ENCODE measurements at places on chromosomes 16 and 17. TPM values are rescaled to one million over a fixed set of nuclear protein-coding genes. Genes with fewer than 3 reads are reported as not detected.

GRCh38 chr16:19518388-19518787 lies 3.5 kb downstream of the GDE1 start:
- peaks cover 26% of the 10 kb centered on the region for H3K4me1 ChIP-seq
- H3K27me3 ChIP-seq = no peaks in the 10 kb centered on the region
- H3K27ac ChIP-seq = no peak overlapping the region

DNA sequence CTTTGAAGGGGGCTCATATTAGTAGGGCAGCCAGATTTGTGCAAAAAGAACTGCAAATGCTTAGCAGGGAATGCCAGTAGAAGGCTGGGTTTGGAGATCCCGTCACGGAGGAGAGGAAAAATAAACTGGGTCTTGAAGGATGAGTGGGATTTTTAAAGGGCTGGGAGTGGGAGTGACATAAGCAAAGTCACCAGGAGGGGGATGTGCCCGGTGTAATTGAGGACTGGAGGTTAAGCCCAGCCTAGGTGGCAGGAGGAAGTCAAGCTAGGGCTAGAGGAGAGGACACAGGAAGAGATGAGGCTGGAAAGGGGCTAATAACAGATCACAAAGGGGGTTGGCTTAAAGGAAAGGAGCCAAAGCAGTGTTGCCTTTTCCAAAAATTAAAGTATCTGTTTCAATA lies 23.2 kb upstream of the LONP2 start:
- no peak for DNase-seq
- no peaks in the 10 kb centered on the region for H3K27me3 ChIP-seq

DNA sequence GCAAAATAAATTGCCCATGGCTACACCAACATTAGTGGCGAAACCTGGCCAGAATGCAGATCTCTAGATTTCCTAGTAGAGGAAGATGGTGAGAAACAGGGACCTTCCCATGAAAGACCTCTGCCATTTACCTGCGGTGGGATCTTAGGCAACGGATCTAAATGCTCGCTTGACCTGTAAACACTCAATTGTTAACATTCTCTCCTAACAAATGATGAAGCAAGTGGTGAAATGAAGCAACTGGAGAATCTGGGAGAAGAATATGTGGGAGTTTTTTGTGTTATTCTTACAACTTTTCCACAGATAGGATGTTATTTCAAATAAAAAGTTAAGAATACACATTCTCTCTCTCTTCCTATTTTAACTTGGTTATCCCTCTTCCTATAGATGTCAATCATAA lies 56.6 kb downstream of the SMG6 start:
- no peak overlapping the region for H3K4me3 ChIP-seq
- no peaks in the 10 kb centered on the region for H3K27me3 ChIP-seq
- no peak for DNase-seq
- no peaks in the 10 kb centered on the region for H3K36me3 ChIP-seq
- H3K4me1 ChIP-seq = peaks cover 6% of the 10 kb centered on the region
- no peak overlapping the region for H3K27ac ChIP-seq

- no peak overlapping the region for H3K4me3 ChIP-seq
- no peaks in the 10 kb centered on the region for H3K27me3 ChIP-seq
- H3K27ac ChIP-seq = no peak overlapping the region
- H3K4me1 ChIP-seq = peaks cover 5% of the 10 kb centered on the region
- DNase-seq = no peak
Observed at GRCh38 chr16:81413245-81413990, 31.2 kb upstream of the CMIP start.

DNA sequence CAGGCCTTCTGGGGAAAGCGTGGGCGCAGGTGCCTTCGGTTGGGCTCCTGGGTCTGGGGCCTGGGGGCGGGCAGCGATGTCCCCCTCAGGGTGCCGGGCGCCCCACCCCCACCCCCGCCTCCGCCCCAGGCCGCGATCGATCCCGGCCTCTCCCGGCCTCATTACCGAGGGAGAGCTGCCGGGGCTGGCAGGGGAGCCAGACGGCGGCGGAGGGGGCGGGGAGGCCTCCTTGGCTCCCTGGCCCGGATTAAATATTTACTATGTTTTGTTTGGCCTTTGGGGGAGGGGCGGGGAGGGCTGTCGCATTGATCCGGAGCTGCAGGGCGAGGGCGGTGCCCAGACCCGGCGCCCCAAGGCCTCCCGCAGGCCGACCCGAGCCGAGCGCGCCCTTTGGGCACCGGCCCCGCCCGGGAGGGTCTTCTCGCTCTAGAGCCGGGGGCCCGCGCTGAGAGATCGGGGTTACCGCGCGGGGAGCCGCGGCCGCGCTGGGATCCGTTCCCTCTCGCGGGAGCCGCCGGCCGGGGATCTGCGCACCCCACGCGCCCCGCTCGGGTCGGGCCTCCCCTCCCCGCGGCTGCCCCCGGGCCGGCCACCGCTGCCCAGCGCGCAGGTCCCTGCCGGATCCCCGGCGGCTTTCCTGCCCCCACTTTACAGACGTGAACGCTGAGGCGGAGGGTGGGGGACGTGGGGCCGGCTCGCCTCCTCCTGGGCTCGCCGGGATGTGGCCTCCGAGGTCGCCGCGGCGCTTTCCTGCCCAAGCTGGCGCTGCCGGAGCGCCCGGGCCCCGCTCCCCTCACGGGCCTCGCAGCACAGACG lies 27.0 kb downstream of the RTN4RL1 start:
- H3K27me3 ChIP-seq = no peaks in the 10 kb centered on the region
- peaks cover 5% of the 10 kb centered on the region for H3K4me1 ChIP-seq
- H3K36me3 ChIP-seq = no peaks in the 10 kb centered on the region
- DNase-seq = peak; percentile 57
- no peak overlapping the region for H3K27ac ChIP-seq

GRCh38 chr17:57502811-57503241 lies 242.3 kb downstream of the CCDC182 start:
- H3K27me3 ChIP-seq = no peaks in the 10 kb centered on the region
- no peak overlapping the region for H3K4me3 ChIP-seq
- no peak overlapping the region for H3K27ac ChIP-seq

- H3K36me3 ChIP-seq = no peaks in the 10 kb centered on the region
- DNase-seq = no peak
- peaks cover 15% of the 10 kb centered on the region for H3K4me1 ChIP-seq
- H3K27me3 ChIP-seq = no peaks in the 10 kb centered on the region
- H3K27ac ChIP-seq = peak overlapping the region; percentile 0
Observed at GRCh38 chr16:49620869-49621240, 235.1 kb downstream of the ZNF423 start.

- no peak overlapping the region for H3K27ac ChIP-seq
- no peak for DNase-seq
- H3K36me3 ChIP-seq = no peaks in the 10 kb centered on the region
- no peak overlapping the region for H3K4me3 ChIP-seq
- no peaks in the 10 kb centered on the region for H3K4me1 ChIP-seq
Observed at GRCh38 chr17:10169290-10169689, 29.1 kb downstream of the GAS7 start.

Gene KRT9
- not detected for total RNA-seq

Gene ACAP1
- 0.89 TPM for total RNA-seq

Gene PRSS21
- 0.56 TPM for total RNA-seq

Measured in thyroid gland (tissue), 4 donors.